ENCODE measurements at places on chromosomes 7 and 10.
A peak's percentile ranks its signal among the peaks of the same experiment; 100 is the strongest.

GRCh38 chr7:1458683-1459511, at the start of gene MICALL2:
Gene MICALL2 (minus strand): TSS chr7:1459470. CDS start chr7:1459326, 144 bp downstream.
- no peak for DNase-seq

DNA sequence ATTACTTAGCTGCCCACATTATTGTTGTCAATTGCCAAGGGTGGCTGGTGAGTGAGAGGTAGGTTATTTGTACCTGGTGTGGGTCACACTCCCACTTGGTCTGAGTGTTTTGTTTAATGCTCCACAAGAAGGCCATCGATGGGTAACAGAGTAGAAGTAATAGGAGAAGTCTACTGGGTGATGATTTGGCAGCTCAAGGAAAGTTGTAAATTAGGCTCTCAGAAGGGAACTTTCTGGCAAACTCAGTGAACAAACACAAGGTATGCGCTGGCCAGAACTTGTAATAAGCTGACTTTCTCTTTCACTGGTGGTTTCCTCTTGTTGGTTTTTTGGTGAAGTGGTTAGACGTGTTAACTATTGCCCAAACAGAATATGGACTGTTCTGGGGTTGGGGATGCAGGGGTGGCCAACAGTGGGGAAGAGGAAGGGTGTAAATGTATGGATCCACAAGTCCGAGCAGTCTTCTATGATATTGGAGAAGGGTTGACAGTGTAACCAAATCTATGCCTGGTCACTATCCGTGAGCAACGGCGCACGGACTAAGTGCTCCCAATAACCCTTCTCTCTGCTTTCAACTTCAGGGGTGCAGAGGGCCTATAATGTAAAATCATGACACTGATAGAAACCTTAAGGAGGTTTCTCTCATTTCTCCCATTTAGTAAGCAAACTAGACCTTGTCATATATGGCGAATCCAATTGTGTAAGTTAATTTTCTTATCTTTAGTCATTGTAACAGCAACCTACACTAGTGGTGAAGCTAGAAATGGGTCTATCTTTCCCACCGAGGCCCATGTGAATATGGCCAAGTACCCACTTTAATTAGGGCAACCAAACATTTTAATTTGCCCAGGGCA, 212.8 kb downstream of the PTEN start:
- DNase-seq, result no peak

DNA sequence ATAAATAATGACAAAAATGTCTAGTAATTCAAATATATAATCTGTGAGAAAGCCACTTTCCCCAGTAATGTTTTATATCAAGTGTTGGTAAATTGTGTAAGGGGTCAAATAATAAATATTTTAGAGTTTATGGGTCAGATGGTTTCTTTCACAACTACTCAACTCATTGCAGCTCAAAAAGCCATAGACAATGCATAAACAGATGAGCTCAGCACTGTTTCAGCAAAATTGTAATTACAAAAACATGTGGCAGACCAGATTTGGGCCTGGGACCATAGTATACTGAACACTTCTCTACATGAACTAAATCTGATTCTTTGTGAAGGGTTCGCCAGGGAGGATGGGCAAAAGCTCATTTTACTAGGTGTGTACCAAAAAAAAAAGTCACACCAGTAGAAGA, 460.8 kb downstream of the NRG3 start:
- no peak for DNase-seq

DNA sequence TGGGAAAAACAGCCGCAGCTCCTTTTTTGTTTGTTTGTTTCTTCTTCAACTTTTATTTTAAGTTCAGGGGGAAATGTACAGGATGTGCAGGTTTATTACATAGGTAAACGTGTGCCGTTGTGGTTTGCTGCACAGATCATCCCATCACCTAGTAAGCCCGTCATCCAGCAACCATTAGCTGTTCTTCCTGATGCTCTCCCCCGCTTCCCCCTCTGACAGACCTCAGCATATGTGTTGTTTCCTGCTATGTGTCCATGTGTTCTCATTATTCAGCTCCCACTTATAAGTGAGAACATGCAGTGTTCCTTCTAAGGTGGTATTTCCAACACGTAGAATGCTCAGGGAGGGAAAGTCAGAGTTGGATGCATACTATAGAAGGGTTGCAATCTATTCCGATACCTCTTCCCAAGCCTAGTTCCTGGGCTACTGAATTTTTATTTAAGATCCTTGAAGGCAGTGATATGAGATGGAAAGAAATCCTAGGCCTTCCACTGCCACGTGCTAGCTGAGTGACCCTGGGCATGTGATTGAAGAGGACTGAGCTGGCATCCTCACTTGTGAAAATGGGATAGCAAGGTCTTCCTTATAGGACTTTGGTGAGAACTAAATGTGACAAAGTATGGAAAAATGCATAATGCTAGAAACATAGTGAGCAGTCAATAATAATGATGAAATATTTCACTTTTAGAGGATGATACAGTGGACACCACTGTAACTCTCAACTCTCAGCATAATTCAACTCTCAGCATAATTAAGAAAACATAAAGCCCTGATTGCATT, 278.5 kb downstream of the REEP3 start:
- no peak for DNase-seq

DNA sequence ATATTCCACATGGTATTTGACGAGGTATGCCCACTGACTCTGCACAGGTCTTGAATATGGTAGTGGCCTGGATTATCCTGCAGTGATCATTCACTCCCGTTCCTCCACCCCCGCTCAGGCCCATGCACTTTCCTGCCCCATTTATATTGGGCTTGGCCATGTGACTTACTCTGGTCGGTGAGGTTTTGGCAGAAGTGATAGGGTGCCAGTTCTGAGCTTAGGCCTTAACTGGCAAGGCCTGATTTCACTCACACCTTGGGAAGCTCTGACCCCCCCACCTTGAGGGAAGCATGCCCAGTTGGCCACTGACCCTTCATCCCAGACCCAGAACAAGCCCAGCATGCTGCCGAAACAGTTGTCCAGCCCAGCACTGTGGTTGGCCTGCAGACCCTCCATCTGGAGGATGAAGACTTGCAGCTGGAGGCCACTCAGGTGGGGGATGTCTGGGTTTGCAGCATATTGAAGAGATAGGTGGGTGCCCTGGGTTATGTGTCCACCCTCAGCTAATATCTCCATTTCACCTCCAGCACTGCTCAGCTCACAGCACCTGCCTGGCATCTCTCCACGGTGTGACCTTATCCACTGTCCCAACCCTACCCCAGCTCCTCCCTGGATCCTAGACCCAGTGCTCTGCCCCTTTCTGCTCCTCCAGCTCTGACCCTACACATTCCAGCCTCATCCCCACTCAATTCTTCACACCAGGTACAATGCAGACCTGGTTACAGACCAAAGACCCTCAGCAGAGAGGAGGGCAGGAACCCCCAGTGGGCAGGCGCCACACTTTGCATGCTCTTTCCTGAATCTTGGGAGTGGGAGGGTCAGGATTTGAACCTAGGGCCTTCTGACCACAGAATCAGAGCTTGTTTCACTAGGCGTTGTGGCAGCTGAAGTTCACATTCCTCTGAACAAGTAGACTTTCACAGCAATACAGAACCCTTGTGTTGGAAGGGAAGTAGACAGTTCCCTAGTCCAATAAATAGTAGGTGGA, 138.1 kb upstream of the CHST15 start:
- DNase-seq, result peak; percentile 25

- DNase-seq, result no peak
Observed at GRCh38 chr7:128417071-128417470, 7.3 kb upstream of the IMPDH1 start.

DNA sequence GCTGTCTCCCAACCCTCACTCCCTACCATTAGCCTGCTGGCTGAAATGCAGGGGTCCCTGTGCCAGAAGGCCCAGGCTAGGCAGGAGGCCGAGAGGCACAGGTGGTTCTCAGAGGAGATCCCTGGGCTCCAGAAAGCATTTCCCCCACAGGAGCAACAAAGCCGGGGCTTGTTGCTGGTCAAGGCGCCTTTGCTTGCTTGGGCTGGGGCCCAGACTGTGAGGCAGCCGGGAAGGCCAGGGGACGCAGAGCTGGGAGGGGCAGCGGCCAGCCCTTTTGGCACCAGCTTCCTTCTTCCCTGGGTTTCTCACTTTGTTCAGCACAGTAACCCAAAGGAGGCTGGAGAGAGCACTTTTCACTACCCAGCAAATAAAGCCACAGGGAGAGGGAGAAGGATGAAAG, 48.6 kb downstream of the FBXW4 start:
- no peak for DNase-seq

DNA sequence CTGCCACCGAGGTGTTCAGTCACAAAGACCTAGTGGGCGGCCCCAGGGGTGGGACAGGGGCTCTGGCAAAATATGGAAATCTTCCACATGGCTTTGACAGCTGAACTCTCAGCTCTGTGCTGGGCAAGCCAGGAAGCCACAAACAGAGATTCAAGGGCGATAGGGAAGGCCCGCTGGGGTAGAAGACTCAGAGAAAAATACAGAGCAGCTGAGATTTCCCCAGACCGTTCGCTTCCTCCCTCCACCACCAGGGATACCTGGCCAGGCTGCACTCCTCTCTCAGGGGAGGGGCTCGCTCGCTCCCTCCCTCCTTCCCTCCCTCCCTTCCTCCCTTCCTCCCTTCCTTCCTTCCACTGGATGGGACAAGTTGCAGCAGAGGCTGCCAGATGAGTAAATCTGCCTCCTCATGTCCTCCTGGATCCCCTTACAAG, 260.5 kb downstream of the PRPF18 start:
- no peak for DNase-seq

- no peak for DNase-seq
Observed at GRCh38 chr10:24958091-24958720, 5.8 kb upstream of the PRTFDC1 start.

DNA sequence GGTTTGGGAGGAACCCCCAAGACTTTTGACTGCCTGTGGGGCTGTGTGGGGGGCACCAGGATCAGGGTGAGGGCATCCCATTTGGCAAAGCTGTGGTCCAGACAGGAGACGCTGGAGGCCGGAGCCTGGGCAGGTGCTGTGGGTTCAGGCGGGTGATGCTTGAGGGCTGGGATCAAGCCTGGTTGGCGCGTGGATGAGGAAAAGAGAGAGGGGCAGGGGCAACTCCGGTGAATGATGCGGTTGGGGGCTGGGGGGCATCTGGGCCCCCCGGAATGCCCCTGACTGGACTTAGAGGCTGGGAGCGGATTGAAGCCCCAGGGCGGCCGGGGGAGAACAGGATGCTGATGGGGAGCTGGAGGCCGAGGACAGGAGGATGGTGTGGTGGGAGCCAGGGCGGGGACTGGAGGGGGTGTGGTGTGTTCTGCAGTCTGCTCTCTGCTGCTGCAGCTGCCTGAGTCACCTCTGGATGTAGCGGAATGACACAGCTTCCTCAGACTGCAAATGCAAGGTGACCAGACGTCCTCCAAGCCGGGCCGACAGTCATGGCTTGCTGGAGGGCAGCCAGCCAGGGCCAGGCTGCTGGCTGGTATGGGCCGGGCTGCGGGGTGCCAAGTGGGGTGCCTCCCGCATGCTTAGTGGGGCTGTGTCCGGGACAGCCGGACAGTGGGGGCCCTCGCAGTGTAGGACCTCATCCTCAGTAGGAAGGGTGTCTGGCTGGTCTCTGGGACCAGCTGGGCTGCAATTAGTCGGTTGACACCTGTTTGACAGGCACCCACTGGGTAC, 3.2 kb downstream of the MAFK start:
- peak; percentile 61 for DNase-seq

GRCh38 chr10:54985732-54986131, 184.7 kb upstream of the PCDH15 start:
- no peak for DNase-seq

DNA sequence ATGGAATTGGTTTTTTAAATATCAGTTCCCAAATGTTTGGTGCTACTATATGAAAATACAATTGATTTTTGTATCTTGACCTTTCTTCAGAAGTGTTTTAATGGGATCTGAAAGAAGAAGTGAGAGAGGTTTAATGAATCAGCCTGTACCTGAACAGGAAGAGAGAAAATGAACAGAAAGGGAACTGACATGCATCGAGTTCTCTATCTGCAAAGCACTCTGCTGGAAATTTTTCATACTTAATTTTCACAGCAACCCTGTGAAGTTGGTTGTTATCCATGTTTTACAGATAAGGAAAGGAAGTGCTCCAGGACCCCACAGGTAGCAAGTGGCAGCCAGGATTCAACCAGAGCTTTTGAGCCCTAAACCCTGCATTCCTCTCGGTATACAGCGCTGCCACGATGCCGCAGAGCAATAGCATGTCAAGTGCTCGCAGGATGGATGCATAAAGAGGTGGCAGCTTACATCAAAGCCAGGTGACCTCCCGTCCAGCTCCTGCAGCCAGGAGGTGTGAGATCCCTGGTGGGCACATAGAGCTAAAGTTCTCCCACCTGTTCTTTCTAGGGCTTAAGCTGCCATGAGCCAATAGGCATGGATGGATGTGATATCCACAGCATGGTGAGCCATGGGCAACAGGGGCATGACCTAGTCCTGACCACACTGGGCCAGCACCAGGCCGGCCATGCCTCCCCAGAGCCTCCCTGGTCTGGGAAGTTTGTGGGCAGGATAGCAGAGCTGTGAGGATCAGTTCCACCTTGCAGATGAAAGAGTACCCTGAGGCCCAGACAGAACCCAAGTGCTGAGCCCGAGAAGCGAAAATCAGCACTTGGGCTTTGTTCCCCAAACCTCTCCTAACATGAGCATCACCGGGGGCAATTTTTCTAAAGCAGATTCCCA, 57.2 kb downstream of the CALML3 start:
- DNase-seq, result no peak

DNA sequence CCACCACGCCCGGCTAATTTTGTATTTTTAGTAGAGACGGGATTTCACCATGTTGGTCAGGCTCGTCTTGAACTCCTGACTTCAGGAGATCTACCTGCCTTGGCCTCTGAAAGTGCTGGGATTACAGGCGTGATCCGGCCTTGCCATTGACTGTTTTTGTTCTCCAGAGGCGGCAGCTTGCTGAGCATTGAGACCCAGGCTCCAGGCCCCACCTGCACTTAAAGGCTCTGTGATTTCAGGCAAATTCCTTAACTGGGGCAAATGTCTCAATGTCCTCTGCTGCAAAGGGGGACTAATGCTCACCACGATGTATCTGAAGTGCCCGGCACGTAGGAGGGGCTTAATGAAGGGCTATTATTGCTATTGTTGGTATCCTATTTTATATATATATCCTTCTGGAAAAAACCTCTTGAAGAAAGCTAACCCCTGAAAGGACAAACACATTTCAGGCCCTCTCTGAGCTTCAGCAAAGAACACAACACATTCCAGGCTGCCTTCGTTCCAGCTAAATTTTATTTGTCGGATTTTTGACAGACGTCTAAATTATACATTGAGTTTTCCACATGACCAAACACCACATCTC, 29.0 kb downstream of the TRIM8 start:
- no peak for DNase-seq

DNA sequence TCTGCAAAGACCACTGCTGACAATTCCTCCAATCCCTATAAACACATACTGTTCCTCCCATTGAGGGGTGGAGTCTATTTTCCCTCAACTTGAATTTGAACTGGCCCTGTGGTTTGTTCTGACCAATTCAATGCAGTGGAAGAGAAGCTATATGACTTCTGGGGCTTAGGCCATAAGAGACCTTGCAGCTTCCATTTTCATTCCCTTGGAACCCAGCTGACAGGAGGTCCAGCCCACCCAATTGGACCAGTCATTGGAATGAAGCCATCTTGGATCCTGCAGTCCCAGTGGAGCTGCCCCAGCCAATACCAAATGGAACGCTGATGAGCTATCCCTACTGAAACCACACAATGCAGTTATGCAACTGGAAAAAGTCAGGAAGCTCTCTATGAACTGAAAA, 8.9 kb upstream of the TMED4 start:
- DNase-seq, result no peak

- no peak for DNase-seq
Observed at GRCh38 chr10:111034598-111035310, 42.1 kb upstream of the ADRA2A start.
